ENCODE measurements at places on chromosomes 1 and 21.
A peak's percentile ranks its signal among the peaks of the same experiment; 100 is the strongest.

- DNase-seq, result no peak
Observed at GRCh38 chr1:6420454-6421042, 829 bp upstream of the HES2 start.

GRCh38 chr1:207854001-207854400 lies 56.9 kb downstream of the CD34 start:
- DNase-seq, result no peak

DNA sequence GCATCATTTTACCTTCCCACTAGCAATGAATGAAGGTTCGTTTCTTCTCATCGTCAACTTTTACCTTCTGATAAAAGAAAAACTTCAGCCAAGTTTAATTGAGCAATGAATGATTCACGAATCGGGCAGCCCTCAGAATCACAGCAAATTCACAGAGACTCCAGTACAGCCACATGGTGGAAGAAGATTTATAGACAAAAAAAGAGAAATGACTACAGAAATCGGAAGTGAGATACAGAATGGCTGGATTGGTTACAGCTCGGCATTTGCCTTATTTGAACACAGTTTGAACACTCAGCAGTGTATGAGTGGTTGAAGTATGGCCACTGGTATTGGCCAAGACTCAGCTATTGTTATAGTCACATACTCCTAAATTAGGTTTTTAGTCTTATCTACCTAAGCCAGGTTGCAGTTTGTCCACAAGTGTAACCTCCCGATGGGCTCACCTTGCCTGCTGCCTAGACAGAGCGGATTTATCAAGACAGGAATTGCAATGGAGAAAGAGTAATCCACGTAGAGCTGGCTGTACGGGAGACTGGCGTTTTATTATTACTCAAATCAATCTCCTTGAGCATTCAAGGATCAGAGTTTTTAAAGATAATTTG lies 15.3 kb downstream of the AK4 start:
- peak; percentile 77 for DNase-seq

GRCh38 chr1:160020196-160020595 lies 11.6 kb downstream of the PIGM start:
- DNase-seq, result no peak

DNA sequence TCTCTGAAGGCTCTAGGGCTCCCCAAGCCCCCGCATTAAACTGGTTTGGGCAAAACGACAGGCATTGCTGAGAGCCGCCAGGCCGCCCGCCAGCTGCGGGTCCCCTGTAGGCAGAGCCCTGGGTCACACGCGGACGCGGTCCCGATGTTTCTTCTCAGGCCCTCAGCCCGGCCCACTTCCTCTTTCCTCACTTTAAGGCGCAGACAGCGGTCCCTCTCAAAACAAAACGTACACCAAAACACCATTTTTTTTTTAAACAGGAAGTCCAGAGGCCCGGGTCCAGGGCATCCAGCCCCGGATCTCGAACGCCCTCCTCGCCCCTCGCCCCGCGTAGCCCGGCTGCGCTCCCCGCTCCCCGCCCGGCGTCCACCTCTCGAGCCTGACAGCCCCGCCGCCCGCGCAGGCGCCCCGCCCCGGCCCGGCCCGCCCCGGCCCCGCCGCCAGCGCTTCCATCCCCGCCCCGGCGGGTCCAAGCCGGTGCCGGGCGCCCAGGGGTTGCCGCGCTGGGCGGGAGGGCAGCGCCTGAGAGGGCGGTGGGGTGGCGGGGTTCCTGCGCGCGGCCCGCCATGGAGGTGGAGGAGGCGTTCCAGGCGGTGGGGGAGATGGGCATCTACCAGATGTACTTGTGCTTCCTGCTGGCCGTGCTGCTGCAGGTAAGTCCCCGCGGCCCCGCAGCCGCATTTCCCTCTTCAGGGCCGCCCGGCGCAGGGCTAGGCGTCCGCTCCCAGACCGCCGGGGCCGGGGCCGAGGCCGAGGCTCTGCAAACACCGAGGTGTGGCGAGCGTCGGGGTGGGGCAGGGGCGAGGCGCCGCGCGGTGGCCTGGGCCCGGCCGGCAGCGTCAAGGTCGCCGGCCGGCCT lies at the start of gene SLC22A15:
SLC22A15 (plus strand) TSS at position 452 of the 859 bp plus-strand sequence; CDS start at position 567, 115 bp downstream.
- peak; percentile 62 for DNase-seq

DNA sequence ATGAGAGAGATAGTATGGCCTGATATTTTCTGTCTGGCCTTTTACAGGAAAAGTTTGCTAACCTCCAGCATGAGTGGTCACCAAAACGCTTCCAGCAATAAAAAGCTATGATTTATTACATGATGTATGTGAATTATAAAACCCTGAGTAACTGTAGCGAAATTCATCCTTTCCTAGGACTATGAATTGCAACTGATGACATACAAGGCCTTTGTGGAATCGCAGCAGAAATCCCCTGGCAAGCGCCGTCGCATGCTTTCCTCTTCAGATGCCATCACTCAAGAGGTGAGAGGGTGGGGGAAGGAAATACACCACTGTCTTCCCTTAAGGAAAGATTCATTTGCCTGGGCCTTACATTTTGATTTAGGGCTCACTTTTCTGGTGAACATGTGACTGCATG lies 117.9 kb downstream of the MACF1 start:
- no peak for DNase-seq

GRCh38 chr1:15667362-15667761 lies 16.8 kb upstream of the PLEKHM2 start:
- DNase-seq, result no peak

DNA sequence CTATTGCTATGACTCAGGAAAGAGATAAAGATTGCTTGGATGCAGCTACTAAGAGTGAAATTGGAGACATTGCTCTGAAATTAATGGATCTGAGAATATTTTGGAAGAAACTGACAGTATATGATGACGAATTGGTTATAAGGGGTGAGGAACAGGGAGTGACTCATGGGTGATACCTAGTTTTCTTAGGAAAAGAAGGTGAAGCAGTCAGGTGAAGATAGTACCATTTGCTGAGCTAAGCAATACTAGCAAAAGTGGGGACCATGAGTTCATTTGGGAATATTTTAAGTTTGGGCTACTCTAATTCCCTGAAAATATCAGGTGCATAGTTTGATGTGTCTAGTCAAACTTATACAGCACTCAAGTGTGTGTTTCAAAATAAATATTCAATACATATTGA lies 260.1 kb upstream of the NFIA start:
- DNase-seq, result no peak

- no peak for DNase-seq
Observed at GRCh38 chr1:150799089-150799488, 9.0 kb downstream of the CTSK start.

- no peak for DNase-seq
Observed at GRCh38 chr1:160628799-160629263, 18.0 kb downstream of the SLAMF1 start.

DNA sequence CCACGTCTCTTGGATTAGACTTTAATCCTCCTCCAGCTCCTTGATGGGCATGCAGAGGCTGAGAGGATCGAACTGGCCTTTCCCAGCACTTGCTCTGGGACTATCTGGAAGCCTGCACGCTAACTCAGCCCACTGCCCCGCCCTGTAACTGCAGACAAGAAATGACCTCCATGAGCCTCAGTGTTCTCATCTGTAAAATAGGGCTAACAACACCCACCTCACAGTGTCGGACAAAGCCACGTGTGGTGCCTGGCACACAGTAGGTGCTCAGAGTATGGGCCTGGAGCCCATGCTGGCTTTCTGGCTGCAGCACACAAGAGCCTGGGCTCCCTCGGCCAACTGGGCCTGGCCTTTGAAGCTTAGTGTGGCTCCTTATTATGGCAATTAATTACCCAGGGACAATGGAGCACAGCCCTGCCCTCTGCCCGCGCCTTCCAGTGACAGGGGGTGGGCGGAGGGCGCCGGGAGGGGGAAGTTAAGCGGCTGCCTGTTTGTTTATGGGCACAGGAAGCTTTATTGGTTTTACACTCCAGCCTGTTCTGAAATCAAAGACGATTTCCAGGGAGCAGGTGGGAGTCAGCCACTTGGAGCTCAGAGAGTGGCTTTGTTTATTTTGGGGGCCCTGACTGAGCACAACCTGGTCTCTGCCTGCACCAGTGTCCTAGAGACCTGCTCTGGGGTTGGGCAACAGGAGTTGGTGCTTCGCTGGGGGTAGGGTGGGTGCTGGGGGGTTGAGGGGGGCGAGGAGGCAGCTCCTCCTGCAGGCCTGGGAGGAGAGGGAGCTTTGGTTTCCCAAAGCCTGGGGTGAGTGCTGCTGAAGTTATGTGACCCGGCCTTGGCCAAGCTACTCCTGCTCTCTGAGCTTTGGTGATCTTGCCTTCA lies 31.0 kb downstream of the PAX7 start:
- no peak for DNase-seq

- peak; percentile 99 for DNase-seq
Observed at GRCh38 chr1:226034482-226034881, 28.0 kb upstream of the H3-3A start.

GRCh38 chr1:225460737-225461532 lies 33.1 kb upstream of the LBR start:
- DNase-seq, result no peak

GRCh38 chr1:15022048-15022447 lies 131.5 kb upstream of the TMEM51 start:
- DNase-seq, result no peak

DNA sequence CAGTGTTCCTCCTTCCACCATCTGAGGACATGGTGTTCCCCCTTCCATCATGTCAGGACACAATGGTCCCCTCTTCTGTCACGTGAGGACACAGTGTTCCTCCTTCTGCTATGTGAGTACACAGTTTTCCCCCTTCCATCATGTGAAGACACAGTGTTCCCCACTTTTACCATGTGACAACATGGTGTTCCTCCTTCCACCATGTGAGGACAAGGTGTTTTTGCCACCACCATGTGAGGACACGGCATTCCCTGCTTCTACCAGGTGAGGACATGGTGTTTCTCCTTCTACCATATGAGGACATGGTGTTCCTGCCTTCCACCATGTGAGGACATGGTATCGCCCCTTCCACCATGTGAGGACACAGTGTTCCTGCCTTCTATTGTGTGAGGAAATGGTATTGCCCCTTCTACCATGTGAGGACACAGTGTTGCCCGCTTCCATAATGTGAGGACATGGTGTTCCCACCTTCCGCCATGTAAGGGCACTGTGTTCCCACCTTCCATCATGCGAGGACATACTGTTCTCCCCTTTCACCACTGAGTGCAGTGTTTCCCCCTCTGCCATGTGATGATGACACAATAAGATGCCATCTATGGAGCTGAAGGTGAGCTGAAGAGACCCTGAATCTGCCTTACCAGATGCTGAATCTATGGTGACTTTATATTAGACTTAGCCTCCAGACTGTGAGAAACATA lies 132.3 kb downstream of the FCRL5 start:
- no peak for DNase-seq

GRCh38 chr1:78088015-78088414 lies 42.2 kb downstream of the GIPC2 start:
- no peak for DNase-seq

DNA sequence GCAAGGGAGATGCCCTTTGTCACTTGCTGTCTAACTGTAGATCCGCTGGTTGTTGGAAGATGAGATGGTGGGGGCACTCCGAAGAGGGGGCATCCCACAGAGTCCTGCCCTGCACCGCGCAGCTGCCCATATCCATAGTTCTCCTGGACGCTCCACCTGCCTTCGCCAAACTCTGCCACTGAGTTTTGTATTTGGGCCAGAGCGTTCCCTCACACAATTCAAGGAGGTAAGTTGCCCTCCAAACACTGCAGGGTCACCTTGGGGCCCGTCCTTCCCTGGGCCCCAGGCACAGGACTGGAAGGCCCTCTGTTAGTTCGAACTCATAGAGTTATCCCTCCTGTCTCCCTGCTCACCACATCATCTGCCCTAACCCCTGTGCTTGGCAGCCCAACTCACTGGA lies 22.1 kb downstream of the HYI start:
- DNase-seq, result no peak

DNA sequence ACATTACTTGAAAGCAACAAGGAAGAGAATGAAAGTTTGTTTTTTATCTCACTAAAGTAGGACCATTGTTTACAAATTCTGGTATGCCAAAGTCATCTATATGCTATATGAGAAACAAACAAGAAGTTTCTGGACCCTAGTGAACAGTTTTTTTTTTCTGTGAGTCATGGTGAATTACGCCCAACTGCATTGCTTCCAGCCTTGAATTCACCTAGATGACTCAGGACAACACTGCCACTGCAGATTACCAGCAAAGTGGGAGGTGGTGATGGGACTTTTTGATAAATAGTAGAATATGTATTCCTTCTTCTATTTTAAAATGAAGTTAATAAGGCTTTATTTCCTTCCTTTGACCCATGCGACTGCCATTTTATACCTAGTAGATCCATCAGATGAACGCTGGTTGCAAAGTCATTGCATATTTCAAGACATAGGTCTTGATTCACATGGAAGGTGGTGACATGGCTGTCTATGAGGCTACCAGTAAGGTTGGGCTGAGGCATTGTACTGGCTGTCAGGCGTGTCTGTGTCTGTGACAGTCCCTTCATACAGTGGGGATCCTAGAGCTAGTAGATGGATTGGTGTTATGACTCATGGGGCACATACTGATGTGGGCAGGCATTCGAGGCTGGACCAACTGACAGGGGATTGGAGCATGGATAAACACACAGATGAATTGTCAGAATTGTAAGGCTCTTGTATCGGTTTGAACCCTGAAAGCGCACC lies 49.1 kb upstream of the APOBEC4 start:
- DNase-seq, result no peak

- DNase-seq, result peak; percentile 68
Observed at GRCh38 chr1:18597160-18598042, 33.2 kb upstream of the PAX7 start.

- no peak for DNase-seq
Observed at GRCh38 chr1:115293899-115294298, 44.1 kb downstream of the NGF start.

DNA sequence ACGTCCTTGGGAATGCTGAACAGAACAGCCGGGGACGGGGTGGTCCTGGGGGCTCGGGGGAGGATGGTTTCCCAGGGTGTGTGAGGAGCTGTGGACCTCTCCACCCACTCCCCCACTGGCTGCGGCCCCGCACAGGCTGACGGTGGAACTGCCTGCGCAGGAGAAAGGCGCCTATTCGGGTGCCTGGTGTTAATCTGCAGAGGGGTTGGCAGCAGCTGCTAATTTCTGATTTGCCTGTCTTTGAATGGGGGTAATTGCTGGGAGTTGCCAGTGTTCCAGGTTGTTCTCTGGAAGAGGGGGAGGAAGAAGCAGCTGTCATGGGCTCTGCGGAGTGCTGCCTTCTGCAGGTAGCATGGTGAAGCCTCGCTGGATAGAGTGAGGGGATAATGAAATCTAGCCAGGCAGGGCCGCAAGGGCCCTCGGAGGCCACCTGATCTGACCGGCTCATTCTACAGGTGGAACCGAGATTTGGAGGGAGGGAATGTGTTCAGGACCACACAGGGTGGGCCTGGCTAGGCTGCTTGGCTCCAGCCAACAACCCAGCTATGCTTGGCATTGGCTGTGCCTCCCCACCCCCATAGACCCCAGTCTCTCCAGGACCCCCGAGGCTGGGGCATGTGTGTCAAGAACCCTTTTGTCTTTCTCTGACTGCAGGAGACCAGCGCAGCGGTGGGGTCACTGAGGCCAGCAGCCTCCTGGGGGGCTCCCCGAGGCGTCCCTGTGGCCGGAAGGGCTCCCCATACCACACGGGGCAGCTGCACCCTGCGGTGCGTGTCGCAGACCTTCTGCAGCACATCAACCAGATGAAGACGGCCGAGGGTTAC lies 67.1 kb downstream of the PTPRU start:
- no peak for DNase-seq

- no peak for DNase-seq
Observed at GRCh38 chr1:84715342-84716019, 25.2 kb upstream of the SSX2IP start.

GRCh38 chr1:234690872-234691271 lies 80.9 kb upstream of the IRF2BP2 start:
- no peak for DNase-seq

Measured in cardiac muscle cell (in vitro differentiated cells and primary cell).